Activated naive CD4-positive, alpha-beta T cell (primary cell): ENCODE measurements at places on chromosomes 12 and 14.

- no peak for DNase-seq
Measured at GRCh38 chr12:104555648-104556047, 98.9 kb downstream of the CHST11 start.

DNA sequence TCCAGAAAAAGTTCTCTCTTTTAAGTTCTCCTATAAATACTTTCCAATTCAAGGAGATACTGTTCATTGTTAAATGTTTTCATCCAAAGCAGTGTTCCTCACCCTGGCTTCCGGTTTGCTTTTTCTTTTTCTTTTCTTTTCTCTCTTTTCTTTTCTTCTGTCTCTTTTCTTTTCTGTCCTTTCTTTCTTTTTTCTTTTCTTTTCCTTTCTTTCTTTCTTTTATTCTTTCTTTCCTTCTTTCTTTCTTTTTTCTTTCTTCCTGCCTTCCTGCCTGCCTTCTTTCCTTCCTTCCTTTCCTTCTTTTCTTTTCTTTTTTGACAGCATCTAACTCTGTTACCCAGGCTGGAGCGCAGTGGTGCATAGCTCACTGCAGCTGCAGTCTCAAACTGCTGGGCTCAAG is 75.8 kb downstream of the PPM1A start:
- no peak for DNase-seq

DNA sequence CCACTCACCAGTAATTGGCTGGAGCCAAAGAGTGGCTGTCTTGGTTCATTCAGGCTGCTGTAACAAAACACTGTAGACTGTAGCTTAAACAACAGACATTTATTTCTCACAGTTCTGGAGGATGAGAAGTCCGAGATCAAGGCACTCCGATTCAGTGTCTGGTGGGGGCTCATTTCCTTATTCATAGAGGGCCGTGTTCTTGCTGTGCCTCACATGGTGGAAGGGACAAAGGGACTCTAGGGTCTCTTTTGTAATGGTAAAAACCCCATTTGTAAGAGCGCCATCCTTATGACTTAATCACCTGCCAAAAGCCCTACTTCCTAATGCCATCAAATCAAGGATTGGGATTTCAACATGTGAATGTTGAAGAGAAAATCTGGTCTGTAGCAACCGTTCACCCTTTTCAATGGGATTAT is 34.7 kb upstream of the CDKN3 start:
- DNase-seq: no peak

DNA sequence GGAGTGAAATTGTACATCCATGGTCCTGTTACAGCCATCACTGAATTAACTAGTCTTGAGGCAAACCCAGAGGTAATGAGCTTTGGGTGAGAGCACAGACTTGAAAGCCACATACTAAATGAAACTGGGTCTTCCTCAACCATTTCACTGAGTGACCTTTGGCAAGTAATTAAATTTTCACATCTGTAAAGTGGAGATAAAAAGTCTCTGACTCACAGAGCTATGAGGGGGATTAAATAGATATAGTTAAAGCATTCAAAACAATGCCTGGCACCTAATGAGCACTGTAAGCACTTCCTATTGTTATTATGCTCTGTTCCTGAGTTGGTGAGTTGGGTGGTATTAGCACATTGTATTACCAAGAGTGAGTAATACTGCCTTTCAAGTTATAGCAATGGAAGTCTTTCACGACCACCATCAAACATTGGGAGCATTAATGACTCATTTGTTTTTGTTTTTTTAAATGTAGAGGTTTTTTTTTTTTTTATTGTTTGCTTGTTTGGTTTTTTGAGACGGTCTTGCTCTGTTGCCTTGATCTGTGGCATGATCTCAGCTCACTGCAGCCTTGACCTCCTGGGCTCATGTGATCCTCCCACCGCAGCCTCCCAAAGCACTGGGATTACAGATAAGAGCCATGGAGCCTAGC is 12.5 kb upstream of the STRN3 start:
- no peak for DNase-seq

DNA sequence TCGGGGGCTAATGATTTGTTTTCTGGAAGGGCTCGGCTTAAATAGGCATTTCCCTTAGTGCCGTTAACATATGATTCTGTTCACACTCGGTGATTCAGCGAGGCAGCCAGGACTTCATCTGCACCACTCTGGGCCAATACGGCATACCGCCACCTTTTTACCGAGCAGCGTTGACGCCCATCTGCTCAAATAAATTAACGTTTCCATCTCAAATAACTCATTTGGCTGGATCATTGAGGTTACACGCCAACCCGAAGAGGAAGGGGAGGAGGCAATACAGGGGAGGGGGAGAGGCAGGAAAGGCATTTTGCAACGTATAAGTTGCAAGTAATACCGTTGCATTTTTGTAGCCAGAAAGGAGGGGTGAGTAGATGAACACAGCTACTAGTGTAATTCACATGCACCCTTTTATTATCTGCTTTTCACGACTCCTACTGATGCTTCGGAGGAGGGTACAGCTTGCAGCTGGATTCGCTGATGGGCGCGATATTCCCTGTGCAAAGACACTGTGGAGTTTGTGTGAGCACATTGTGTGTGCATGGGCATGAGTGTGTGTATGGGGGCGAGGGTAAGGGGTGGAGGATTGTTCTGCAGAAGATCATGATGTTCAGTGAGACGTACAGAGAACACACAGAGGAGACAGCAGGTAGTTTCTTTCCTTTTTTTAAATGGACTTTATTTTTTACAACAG is 45.9 kb downstream of the MAP1LC3B2 start:
- DNase-seq: no peak

DNA sequence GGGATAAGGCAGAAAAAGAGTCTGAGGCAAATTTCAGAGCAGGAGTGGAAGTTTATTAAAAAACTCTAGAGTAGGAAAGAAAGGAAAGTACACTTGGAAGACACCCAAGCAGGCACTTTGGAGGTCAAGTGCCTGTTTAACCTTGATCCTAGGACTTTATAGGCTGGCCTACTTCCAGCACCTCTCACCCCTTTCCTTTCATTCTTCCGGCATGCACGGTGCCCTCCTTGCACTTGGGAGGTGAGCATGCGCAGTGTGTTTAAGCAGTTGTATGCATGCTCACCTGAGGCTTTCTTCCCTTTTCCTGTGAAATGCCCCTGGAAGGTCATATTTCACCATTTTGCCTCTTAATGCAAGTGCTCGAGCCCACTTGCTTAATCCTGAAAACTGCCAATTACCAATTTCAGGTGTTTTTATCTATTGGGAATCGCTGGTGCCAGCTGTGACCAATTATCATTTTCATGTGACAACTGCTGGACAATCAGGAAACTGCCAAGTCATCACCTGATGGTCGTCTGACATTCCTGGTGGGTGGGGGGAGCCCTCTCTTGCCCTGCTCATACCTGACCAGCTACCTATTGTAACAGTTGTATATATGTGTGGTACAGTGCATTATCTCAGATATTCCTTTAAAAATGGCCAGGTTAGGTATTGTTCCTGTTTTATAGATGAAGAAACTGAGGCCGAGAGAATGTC is 53.5 kb downstream of the SUDS3 start:
- no peak for DNase-seq

- no peak for DNase-seq
Measured at GRCh38 chr12:107467716-107468115, 217.9 kb upstream of the PWP1 start.

DNA sequence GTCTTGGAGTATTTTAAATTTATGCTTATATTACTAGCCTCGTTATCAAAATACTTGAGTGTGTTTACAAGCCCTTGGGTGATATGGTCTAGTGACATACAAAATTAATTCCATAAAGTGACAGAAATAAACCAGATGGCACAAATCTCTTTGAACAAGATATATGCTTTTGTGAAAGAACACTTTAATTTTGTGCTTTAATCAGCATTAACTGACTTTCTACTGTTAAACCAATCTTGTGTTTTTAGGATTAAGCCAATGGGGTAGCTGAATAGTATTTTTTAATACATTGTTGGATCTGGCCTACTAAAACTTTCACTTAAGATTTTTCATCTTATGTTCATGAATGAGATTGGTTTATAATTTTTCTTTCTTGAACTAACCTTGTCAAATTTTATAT is 30.4 kb upstream of the GCH1 start:
- no peak for DNase-seq

DNA sequence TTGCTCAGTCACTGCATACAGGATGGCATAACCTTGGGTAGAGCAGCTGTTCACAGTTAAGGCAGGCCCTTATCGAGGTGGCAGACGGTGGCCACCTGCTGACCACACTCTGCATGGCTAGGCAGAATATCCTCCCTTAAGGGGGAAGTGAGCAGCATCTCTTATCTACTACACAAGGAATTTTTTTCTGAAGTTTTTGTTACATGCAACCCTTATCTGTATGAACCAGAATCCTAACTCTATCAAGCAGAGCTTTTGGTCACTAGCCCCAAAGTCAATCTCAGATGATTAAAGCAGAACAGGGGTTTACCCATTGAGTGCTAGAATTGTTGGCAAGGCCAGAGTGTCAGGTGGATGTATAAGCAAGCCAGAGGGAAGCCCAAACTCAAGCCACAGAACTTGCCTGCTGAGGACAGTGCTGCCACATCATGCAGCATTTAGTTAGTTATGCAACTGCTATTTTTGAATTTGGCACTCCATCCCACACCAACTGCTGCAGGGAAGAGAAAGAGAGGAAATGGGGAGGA is 192.8 kb downstream of the TBX5 start:
- DNase-seq: no peak

- no peak for DNase-seq
Measured at GRCh38 chr12:44846826-44847225, 29.3 kb downstream of the NELL2 start.
